ENCODE measurements at places on chromosomes 2 and 18.

DNA sequence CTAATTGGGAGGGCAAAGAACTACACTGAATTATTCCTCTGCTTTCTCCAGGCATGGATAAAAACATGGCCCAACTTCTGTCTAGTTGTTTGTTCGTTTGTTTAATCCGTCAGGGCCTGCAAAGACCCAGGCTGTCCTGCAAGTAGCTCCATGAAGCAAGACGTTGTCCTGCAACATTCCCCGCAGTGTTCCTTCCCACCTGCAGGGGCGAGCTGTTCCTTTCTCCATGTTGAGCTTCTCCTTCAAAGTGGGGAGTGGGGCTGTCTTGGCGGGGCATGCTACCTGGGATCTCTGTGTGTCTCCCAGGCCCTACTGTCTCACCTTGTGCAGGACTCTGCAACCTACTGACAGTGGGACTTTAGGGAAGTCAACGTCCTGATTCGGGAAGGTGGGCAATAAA, 264.0 kb upstream of the SMIM21 start:
- DNase-seq = no peak

DNA sequence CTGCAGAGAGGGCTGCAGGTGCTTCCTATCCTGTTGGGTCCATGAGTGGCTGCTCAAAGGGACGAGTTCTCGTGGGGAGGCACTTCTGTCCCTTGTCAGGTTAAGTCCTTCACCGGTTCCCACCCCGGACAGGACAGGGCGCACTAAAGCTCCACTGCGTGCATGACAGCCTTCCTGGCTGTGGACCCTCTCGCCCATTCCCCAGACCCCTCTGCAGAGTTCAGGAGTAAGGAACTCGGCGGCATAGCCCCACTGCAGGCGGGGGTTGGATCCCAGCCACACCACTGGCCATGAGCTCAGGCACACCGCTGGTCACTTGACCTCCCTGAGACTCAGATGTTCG, 147.5 kb upstream of the ID2 start:
- DNase-seq = no peak

GRCh38 chr2:11028407-11028916, 116.7 kb downstream of the KCNF1 start:
- DNase-seq = no peak

- DNase-seq = no peak
Observed at GRCh38 chr2:214035091-214035852, 375.6 kb upstream of the VWC2L start.

GRCh38 chr2:134469516-134470115, 215.7 kb downstream of the MGAT5 start:
- no peak for DNase-seq

GRCh38 chr2:127041259-127041970, 65.5 kb downstream of the BIN1 start:
- DNase-seq = no peak

- DNase-seq = no peak
Observed at GRCh38 chr2:218516614-218517013, 51.5 kb downstream of the USP37 start.

DNA sequence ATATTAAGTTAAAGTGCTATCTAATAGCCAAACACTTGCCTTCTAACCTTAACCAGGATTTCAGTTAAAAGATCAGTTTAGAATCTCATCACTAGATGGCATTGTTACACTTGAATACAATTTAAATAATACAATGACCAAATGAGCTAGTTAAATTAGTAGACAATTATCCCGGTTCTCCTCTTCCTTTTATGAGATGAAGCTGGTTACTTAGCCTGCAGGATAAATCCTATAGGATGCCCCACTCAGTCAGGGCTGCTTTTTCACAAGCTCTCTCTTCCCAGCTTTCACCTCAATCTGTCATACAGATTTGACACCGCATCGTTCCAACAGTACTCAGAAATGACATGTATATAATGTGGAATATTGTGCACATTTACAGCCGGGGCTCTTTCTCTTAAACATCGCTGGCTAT, 678.8 kb downstream of the KCNJ3 start:
- peak; percentile 38 for DNase-seq

GRCh38 chr2:64779117-64779690, 125.5 kb upstream of the SERTAD2 start:
- no peak for DNase-seq

DNA sequence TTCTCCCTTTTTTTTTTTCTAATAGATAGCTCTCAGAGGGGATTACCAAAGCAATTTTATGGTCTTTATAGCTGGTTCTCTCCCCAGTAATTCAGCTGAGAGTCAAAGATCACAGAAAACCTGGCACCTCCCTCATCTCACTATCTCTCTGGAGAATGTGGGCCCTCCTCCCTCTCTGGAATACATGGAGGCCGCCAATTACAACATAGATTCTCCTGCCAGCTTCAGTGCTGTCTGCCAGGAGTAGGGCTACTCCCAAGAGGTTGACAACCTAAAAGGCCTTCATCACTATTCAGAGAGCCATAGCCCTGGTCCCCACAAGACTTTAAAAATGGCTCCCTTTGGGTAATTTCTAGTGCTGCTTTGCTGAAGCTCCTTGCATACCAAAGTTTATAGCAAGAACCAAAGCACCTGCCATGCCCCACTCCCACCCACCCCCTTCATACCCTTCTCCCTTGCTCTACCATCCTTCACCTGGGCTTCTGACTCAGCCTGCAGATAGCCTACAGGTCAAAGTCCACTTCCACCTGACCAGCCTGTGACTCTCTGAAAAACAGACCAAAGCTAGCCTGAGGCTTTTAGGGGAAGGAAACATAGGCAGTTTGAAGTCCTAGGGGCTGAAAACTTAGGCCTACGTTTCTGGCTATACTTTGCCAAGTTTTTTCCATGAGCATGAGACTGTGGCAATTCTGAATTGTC, 472.3 kb downstream of the TNS1 start:
- DNase-seq = no peak

- peak; percentile 68 for DNase-seq
Observed at GRCh38 chr2:216698895-216699294, 3.5 kb upstream of the IGFBP5 start.

DNA sequence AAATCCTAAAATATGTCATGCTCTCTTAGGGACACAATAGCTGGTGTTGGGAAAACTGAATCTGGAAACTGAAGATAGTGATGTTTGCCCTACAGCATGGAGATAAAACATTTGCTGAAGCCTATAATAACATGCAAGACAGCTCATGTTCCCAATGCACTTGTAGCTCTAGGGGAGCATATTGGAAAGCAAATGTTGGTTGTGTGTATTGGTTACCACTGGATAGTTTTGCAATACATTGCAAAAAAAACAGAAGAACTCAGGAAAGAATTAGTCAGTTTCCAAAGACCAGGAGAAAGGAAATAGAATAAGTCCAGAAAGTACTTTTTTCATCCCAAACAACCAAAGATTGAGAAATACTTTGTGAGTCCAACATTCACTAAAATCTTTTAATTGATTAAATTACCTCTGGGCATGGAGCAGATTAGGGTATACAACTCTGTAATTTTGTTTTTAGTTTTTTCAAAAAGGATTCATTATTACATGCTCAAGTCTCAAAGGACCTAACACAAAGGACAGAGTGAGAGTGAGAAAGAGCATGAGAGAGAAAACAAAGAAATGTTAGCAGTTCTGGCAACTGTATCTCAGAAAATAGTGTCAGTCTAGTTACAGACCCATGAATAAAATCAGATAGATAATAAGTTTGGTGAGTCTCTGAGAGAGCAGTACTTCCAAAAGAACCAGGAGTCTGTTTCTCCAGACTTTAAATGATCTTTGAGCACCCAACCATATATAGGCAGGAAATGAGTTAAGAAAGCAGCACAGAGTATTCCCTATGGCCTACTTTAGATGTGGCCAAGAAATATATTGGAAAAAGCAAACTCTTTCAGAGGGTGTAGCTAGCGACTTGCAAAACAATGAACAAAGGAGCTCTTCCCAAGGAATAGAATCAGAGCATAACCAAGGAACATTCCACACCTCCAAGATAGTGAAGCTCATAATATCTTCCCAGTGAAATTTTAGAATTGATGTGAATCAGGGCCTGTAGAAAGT, 36.6 kb upstream of the COL3A1 start:
- no peak for DNase-seq

- no peak for DNase-seq
Observed at GRCh38 chr2:144990661-144991060, 470.7 kb upstream of the ZEB2 start.

DNA sequence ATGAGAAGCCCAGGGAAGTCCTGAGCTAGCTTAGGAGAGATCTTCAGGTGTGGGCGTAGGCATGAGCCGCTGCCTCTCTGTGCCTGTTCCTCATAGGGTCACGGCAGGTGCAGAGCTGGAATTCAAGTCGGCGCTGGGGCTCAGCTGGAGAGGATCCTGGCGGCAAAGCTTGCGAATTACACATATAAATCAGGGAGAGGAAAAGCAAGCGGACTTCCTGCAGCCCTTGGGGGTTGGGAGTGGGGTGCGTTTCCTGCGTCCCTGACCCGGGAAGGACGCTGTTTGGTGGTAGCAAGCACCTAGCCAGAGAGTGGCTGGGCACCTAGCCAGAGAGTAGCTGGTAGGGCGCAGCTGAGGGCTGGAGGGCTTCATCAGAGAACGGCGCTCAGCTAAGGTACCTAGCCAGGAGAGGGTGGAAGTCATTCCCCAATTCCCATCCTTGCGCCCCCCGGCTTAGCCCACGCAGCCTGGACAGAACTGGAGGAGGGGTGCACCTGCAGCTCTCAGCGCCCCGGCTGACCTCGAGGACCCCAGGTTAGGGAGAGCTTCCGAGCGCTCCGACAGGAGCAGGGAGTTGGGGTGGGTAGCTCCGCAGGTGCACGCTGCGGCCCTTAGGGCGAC, 459 bp upstream of the EFR3B start:
- DNase-seq = peak; percentile 65

DNA sequence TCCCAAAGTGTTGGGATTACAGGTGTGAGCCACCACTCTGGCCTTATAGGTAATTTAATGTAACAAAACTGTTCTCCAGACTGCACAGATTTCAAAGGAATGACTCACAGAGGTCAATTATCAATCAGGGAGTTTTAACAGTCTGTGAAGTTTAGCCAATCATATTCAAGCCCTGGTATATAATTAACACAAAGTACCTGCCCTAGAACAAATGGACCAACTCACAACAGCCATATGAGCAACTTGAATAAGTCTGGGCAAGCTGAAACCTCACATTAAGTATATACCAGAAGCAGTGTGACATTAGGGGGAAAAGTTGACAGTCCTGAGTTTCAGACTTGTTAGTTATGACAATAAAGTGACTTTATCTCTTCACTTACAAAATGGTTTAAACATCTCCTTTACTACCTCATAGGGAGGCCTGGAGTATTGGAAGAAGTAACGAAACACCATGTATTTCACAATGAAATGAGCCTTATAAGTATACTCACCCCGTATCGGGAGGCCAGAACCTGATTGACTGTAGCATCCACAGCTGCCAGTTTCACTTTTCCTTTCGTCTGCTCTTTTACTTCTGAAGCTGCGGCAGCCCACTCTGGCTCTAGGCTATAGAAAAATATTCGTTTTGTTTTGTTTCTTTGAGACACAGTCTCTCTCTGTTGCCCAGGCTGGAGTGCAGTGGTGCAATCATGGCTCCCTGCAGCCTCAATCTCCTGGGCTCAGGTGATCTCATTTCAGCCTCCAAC, 22.2 kb downstream of the PDIA6 start:
- DNase-seq = no peak

DNA sequence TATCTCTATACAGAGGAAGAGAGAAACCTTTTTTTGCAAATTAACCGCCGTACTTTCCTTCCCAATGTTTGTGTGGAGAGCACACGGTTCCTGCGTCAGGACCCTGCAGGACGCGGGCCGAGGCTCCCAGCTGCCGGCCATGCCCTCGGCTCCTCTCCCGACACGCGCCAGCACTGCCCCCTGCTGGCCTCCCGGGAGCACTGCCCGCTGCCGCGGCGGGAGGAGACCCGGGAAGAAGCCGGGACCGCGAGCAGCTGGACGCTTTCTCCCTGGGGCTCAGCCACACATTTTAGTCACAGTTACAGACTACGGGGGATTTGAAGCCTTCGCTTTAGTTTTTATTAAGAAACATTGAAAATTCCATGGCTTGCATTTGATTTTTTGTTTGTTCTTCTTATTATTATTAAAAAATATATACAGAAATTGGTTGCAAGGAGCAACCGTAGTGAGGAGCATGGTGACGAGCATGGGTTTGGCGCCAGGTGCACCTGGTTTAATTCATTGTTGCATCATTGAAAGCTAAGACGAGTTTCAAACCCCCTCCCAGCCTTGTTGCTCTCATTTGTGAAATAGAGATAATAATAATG, 401.2 kb downstream of the GALR1 start:
- peak; percentile 1 for DNase-seq

DNA sequence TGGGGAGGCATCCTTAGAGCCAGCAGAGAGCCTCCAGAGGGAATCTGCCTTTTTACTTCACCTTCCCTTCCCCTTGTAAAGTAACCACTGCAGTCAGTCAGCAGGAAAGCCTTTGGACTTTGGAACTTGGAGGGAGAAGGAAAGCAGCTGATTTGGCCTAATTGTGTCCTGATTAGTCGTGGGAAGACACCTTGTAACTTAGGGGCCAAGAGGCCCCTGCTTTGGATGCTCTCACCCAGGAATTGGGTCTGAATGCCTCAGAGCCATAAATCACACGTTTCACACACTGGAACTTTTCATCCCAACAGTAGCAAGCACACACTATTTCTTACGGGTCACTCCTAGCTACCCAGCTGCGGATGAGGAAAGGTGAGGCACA, 81.0 kb upstream of the PPM1B start:
- DNase-seq = no peak

GRCh38 chr2:84815146-84815545, 65.7 kb downstream of the TRABD2A start:
- DNase-seq = no peak

DNA sequence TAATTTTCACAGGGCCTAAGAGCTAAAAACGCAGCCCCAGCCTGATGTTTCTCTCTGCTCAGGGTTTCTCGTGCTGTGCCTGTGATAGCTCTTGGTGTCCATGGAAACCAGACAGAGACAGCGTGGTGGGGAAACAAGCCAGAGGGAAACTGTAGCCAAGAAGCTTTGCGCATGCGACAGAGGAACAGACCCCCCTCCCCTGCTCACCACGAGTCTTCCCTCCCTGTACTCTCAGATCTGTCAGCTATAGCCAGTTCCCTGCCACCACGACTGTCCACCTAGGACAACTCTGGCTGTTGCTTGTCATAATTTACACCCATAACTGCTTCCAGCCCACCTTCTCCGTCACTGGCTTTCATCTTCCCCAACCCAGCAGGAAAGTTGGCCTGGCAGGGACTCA, 13.2 kb upstream of the DNAJC27 start:
- DNase-seq = peak; percentile 20

DNA sequence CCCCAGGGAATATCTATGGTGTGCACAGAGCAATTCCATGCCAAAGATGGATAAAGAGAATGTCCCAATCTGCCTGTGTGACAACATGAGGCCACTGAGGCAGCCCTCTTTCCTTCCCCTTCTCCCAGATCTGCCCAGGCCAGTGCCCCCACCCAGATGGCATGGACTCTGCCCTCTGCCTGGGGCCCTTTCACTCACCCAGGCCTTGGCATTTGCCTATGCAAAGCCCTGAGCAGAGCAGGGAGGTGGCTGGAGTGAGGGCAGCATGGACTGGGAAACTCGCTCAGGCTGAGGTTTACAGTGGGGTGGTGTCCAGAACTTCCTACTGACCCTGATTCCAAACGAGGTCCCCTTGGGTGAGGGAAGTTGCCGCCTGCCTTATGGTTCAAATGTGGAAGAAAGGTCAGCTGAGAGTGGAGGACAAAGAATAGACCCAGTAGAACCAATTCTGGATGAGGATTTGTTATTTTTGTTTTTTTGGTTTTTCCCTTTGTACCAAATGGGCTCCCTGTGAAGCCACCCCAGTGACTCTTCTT, 8.9 kb downstream of the SH2D6 start:
- no peak for DNase-seq

GRCh38 chr2:57882895-57883515, 163.6 kb upstream of the VRK2 start:
- peak; percentile 88 for DNase-seq

Measured in NCI-H2029 treated with DMSO at 0.1 percent for 48 hours (cell line).